Retinal pigment epithelial cell (primary cell): ENCODE measurements at places on chromosomes 6 and 20.

GRCh38 chr6:47788498-47788884, 6.7 kb downstream of the OPN5 start:
- no peak for DNase-seq

- DNase-seq, result no peak
These were observed 51.3 kb downstream of the EFCAB8 start for GRCh38 chr20:32909896-32910571.

GRCh38 chr6:145489583-145489982, 245.7 kb downstream of the EPM2A start:
- DNase-seq, result no peak

GRCh38 chr20:43238833-43239232, 49.1 kb upstream of the PTPRT start:
- no peak for DNase-seq

GRCh38 chr6:45843848-45844521, 171.7 kb downstream of the CLIC5 start:
- no peak for DNase-seq

GRCh38 chr6:37130704-37131103, 39.2 kb upstream of the PIM1 start:
- no peak for DNase-seq

- no peak for DNase-seq
These were observed 79.6 kb downstream of the KHDC1L start for GRCh38 chr6:73145690-73146089.
